ENCODE measurements at places on chromosomes 4 and X.
A peak's percentile ranks its signal among the peaks of the same experiment; 100 is the strongest.

DNA sequence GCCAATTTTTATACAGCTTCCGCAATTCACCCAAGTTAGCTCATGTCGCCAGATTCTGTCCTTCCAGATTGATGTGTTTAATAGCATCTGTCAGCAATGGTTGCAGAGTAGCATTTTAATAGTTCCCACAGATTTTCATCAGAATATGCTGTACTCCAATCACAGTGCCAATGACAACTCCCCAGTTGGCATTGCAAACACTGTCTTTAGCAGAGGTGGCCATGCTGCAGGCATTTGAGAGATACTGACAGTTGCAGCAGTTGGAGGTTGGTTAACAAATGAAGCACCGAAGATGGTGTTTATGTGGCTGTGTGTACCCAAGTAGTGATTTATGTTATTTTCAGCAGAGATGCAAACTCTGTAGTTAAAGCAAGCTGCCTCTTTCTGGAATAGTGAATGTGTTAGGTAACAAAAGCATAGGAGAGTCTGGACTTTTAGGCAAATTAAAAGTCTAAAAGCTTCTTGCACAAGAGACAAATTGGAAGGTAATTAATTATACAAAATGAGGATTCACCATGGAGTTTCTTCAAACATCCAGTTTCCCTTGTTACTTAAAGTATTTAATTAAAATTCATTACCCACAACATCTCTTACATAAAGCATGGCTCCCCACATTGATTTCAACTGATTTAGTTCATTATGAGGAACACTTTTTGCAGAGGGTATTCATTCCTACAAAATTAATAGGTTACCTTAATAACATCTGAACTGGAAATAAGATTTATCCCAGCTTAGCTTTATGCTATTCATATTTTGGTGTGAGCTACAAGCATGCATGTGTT is 65.2 kb downstream of the PARM1 start:
- DNase-seq, result no peak

DNA sequence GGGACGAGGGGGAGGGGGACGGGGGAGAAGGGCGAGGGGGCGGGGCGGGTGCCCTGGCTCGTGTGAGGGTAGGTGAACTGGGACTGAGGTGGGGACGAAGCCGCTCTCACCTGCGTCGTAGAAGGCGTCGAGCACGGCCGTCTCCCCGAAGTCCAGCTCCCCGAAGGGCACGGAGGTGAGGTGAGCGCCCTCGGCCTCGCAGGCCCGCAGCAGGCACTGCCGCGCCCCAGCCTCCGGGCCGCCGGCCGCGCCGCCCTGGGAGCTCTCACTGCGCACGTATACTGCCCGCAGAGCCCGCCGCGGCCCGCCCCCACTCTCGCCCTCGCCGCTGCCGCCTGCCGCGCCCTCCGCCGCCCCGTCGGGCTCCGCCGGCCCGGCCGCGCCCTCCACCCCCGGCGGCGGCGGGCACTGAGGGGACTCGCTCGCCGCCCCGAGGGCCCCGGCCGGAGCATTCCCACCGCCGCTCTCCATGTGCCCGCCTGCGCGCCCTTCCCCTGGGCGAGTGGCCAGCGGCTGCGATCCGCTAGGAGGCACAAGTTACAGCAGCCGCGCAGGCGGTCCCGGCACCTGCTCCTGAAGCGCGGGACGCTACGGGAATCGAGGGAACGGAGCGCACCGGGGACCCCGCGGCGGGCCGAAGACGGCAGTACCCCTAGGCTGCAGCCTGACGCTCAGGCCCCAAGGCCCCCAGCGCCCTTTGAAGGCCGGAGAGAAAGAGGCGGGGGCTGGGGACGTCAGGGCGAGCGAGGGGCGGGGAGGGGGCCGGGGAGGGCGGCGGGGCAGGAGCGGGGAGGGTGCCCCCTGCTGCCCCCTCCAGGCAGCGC is at the start of gene MAP3K15:
TSS of gene MAP3K15 (minus strand) at position 718 of the 824 bp plus-strand sequence. CDS start at position 471, 247 bp downstream.
- DNase-seq, result peak; percentile 59

DNA sequence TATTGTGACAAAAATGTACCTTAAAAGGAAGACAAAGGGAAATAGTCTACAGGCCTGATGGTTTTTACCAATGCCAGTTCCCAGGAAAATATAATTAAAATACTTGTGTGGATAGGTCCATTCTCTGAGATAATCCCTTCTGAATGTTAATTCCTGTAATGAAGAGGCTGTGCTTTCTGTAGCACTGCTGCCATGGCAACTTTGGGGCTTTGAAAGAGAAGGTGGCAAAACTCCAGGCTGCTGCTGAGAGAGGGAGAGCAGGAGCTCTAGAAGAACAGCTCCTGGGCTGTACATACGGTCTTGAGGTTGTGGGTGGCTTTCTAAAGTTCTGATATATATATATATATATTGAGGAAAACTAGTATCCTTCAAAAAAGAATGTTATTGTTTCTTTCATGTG is 125.4 kb downstream of the PDLIM5 start:
- no peak for DNase-seq

- no peak for DNase-seq
These were observed 12.5 kb upstream of the RAB28 start for GRCh38 chr4:13496605-13497004.

DNA sequence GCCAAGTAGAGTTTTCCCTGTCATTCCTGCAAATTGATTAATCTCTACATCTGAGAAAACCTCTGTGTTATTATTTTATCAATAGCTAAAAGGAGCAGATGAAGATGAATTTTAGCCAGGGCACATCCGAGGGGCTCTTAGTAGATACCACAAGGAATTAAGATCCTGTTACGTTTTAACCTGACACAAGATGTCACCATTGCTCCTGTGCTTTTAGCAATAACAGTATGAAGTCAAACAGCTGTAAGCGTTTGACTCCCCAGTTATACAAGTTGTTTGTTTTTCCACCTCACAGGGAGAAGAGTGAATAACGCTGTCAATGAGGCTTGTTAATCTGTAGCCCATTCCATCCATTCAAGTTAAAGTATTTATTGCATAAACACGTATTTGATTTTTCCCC is 76.0 kb upstream of the AP1S2 start:
- DNase-seq, result no peak

DNA sequence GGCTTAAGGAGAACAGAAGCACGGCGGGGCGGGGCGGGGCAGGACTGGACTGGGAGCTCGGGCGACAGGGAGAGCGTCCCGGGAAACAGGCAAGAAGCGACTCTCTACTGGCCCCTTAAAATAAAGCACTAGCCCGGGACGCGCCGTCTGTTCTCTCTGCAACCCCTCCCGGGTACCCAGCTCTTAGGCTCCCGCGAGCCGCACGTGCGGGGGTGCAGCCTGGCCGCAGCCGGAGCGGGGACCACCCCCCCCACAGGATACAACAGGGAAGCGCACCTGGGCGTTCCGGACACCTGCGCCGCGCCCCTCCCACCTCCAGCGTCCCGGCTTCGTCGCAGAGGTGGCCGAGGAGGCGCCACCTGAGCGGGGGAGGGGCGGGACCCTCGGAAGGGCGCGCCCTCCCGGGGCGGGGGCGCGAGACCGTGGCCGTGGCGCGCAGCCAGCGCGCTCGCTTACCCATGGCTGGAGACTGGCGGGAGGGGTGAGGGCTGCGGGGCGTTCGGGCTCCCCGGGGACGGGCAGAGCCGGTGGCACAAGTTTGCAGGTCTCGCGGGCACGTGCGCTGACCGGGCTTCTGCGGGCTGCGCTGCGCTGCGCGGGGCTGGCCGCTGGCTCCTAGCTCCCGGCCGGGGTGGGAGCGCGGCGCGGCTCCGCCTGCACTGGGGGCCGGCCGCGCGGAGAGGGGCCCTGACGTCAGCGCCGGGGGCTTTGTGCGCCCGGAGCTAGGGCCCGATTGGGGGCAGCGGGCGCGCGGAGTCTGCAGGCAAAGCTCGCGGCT is 91.5 kb downstream of the GEMIN8 start:
- DNase-seq, result peak; percentile 55

DNA sequence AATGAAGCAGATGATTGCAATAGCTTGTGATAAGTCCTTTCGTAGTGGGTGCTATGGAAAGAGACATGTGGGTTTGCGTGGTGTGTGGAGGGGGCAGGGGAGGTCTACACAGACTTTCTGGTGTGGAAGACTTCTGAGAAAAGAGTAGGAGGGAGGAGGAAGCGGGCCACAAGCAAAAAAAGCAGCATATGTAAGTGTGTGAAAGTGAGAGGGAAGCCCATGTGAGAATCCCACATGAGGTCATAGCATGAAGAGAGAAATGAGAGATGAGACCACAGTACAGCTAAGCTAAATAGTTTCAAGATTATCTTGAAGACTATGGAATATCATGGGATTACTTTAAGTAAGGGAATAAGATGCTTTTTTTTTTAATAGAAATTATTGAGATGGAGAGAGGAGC is 2039.9 kb upstream of the TENM3 start:
- DNase-seq, result no peak
